ENCODE measurements at places on chromosomes 7 and 10.

GRCh38 chr10:125027871-125028869, 86.2 kb downstream of the ZRANB1 start:
- no peak for DNase-seq

DNA sequence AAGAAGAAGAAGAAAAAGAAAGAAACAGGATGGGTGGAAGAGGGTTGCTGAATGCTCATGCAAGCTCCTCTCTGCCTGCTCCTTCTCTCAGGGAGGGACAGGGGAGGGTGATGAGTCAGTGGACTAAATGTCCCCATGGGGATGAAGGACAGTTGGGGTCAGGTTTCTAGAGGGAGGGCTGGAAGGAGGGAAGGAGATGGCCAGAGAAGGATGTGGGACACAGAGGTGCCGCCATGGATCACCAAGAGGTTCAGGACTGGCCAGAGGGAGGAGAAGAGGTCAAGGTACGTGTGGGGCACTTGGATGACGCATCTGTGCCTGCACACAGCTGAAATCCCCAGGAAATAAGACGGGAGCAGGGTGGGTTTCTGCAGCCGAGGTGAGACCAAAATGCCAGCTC, 88.9 kb upstream of the GTF2I start:
- no peak for DNase-seq

GRCh38 chr7:55569797-55570196, 2.5 kb downstream of the VOPP1 start:
- no peak for DNase-seq

GRCh38 chr10:70227548-70228320, 5.5 kb downstream of the PPA1 start:
- DNase-seq, result no peak

DNA sequence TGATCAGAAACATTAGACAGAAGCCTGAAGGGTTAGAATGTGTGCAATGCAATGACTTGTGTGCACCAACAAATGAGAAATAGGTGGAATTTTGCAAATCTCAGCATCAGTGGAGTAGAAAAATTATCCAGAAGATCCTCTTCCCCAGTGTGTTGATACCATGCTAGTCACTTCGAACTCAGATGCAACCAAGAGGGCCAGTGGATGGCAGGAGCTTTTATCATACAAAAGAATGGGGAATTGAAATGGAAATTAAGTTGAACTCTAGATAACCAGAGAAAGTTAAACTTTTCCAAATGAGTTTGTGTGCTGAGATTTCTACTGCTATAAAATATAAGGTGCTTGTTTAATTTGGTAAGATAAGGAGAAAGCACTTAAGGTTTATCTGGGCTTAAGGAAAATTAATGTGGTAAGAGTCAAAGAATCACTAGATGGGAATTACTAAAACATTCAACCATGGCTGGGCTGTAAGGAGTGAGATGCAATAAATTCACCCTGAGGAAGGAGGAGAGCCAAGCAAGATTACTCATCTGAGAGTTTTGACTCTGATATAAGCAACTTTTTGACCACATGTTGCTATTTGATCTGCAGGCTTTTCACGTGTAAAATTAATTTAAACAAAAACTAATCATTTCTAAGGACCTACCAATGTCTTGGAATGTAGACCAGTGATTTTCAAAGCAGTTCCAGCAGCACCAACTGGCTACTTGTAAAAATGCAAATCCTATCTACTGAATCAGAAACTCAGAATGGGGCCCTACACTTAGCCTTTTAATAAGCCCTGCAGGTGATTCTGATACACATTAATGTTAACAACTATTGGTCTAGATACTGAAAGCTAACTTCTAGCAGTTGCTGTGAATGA, 113.2 kb downstream of the CDC14C start:
- DNase-seq, result no peak

DNA sequence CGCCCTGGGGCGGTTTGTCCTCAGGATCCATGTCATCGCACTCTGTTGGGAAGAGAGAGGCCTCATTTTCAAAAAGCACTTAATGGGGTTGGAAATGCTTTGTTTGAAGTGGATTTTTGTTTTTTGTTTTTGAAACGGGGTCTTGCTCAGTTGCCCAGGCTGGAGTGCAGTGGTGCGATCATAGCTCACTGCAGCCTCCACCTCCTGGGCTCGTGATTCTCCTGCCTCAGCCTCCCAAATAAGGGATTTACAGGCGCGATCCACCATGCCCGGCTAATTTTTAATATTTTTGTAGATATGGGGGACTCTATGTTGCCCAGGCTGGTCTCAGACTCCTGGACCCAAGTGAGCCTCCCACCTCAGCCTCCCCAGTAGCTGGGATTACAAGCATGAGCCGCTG, 735 bp downstream of the FKBP6 start:
- no peak for DNase-seq
